ENCODE measurements at places on chromosomes 1 and 21. TPM values are rescaled to one million over a fixed set of nuclear protein-coding genes. Genes with fewer than 3 reads are reported as not detected.

Gene S100A5
- 2.8 TPM for total RNA-seq

Gene AMY1B
- total RNA-seq: not detected

Gene PDPN
- total RNA-seq: 0.44 TPM

Gene STUM
- total RNA-seq: 0.46 TPM

Gene POLR3GL
- total RNA-seq: 32.3 TPM

Gene CLDN17
- total RNA-seq: not detected

Gene KMO
- total RNA-seq: 11.8 TPM

Gene ODF2L
- 57.3 TPM for total RNA-seq

Gene LRRC71
- 0.47 TPM for total RNA-seq

Gene LAX1
- total RNA-seq: 14.6 TPM

Gene SELENON
- 57.0 TPM for total RNA-seq

Gene ZRANB2
- total RNA-seq: 89.8 TPM

Gene HLCS
- 18.1 TPM for total RNA-seq

Gene PSMD4
- 157 TPM for total RNA-seq

Gene CFAP141
- total RNA-seq: not detected

Gene RHOU
- 41.1 TPM for total RNA-seq

Gene MAP1LC3C
- 0.32 TPM for total RNA-seq

Gene OR2T8
- total RNA-seq: not detected

Gene CD1D
- 24.6 TPM for total RNA-seq

Gene SMPDL3B
- 0.46 TPM for total RNA-seq

Gene FMN2
- total RNA-seq: 0.13 TPM

Gene THEM5
- total RNA-seq: 0.47 TPM

Gene ETV3
- total RNA-seq: 19.3 TPM

Gene VASH2
- total RNA-seq: 0.43 TPM

Gene SLC35D1
- total RNA-seq: 8.1 TPM

Gene OR14A16
- total RNA-seq: not detected

Gene IQGAP3
- total RNA-seq: 0.43 TPM

Gene ACTL8
- not detected for total RNA-seq

Gene SPRR4
- not detected for total RNA-seq

Gene CLEC20A
- 2.2 TPM for total RNA-seq

Gene IPP
- total RNA-seq: 7.6 TPM

Gene SLC16A4
- 5.4 TPM for total RNA-seq

Gene PFKFB2
- total RNA-seq: 29.8 TPM

Gene SMCP
- total RNA-seq: not detected

Gene TSPEAR
- 0.22 TPM for total RNA-seq

Gene IFI44
- total RNA-seq: 82.8 TPM

Gene LRP8
- total RNA-seq: 5.4 TPM

Gene ENSA
- 122 TPM for total RNA-seq

Gene SERPINC1
- 0.49 TPM for total RNA-seq

Gene FNDC5
- not detected for total RNA-seq
